ENCODE measurements at places on chromosomes 2 and 18. TPM values are rescaled to one million over a fixed set of nuclear protein-coding genes. Genes with fewer than 3 reads are reported as not detected.

The KYNU gene
- 4.4 TPM for total RNA-seq

The HTRA2 gene
- total RNA-seq = 28.8 TPM

The MYO7B gene
- total RNA-seq = 0.24 TPM

The ALPP gene
- total RNA-seq = not detected

The RBFA gene
- 29.5 TPM for total RNA-seq

The CPLX4 gene
- total RNA-seq = not detected

The NEMP2 gene
- 3.0 TPM for total RNA-seq

The CDH2 gene
- total RNA-seq = 21.9 TPM

The C18orf54 gene
- total RNA-seq = 4.5 TPM

The PTPRN gene
- 22.6 TPM for total RNA-seq

The TCF23 gene
- total RNA-seq = not detected
